ENCODE measurements at places on chromosomes 2 and 18. TPM values are rescaled to one million over a fixed set of nuclear protein-coding genes. Genes with fewer than 3 reads are reported as not detected.

RGPD3 gene
- total RNA-seq, result 1.1 TPM

SPDYA gene
- 4.2 TPM for total RNA-seq

DNA sequence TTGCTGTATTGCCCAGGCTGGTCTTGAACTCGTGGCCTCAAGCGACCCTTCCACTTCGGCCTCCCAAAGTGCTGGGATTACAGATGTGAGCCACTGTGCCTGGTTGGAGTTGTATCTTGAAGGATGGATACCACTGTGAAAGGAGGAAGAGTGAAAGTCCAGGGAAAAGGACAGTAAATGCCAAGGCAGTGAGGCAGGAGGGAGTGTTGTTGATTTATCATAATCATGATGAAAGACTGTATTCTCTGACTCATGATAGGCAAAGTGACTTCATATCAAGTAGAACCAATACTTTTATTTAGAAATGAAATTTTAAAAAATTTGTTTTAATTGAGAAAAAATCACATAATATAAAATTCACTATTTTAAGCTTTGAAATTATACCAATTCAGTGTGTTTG lies 162.3 kb downstream of the ARHGAP28 start:
- no peak for DNase-seq

GRCh38 chr2:98924038-98924830 lies 11.8 kb downstream of the CRACDL start:
- DNase-seq, result no peak

DNA sequence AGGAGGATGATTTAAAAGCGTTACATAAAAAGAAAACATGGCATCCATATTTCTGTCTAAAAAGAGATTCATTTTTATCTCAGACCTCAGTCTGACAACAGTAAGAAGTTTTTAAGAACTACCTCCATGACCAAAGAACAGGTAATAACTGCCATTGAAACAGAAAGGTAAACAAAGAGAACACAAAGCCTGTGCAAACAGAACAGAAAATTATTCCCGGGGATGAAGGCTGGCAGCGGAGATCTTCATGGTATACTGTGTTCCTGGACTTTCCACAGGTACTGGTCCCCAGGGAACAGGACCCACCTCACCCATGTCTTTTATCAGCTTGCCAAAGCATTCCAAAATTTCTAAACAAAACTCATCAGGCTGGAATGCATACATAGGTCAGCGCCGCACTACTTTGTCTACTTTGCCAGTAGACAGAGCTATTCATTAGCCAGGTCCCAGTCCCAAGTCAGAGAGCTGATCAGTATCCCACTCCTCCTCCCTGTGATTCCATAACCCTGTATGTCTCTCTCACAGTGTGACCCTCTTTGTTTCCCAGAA lies 277.3 kb downstream of the MBD2 start:
- no peak for DNase-seq

- no peak for DNase-seq
Measured at GRCh38 chr2:20689428-20690264, 22.7 kb downstream of the GDF7 start.

- no peak for DNase-seq
Measured at GRCh38 chr2:191115391-191115790, 35.4 kb downstream of the STAT4 start.

GRCh38 chr2:69943843-69944525 lies 17.4 kb downstream of the ASPRV1 start:
- DNase-seq, result no peak
